ENCODE measurements at places on chromosomes 2 and 18.

DNA sequence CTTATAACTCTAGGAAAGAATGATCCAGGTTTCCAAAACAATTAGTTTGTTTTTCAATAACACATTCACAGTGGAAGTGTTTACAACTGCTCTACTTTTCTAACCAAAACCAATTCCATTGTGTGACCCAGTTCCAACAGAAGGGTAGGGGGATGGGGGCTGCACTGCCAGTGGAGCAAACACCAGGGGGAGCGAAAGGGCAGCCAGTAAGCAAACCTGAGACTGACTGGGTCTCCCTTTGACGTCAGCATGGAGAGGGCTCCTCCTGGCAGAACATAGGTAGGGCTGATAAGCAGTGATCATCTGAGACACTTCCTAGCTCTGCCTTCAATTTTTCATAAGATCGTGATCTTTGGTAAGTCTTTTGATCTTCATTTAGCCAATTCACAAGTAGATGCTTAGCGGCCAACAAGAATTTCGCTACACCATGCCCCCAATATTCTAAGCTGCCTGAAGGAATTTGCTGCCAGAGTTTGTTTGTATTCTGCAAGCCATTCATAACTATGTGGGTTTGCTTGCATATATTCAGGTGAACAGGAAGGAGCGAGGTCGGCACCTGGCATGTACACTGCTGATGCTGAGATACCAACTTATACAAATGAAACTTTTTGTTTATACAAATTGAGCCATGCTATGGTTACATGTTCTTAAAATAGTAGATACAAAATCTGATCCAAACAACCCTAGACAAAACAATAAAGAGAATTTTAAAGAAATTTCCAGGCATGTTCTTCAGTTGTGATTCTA is 45.9 kb downstream of the ST6GAL2 start:
- DNase-seq, result peak; percentile 57

- DNase-seq, result no peak
Observed at GRCh38 chr2:106892048-106892447, 6.1 kb upstream of the ST6GAL2 start.

- DNase-seq, result no peak
Observed at GRCh38 chr2:74385396-74385795, 5.3 kb upstream of the DCTN1 start.

DNA sequence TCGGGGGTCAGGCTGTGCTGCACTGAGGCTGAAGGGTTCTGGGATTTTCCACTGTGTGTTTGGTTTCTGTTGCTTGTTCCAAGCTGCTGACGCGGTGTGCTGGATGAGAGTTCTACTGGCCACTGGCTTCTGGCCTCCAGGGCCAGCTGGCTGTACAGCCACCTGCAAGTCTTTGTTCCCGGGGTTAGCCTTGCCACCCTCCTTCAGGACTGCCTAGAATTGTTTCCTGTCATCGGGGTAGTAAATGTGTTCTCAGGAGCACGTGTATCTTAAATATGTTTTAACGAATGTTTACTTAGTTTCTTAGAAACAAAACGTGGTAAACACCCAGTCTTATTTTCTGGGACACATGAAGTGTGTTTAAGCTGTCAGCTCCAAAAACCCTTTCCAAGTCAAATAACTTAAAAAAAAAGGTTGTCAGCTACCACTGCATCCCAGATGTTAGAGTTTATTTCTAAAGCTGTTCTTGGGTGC is 231.2 kb downstream of the AGAP1 start:
- no peak for DNase-seq

DNA sequence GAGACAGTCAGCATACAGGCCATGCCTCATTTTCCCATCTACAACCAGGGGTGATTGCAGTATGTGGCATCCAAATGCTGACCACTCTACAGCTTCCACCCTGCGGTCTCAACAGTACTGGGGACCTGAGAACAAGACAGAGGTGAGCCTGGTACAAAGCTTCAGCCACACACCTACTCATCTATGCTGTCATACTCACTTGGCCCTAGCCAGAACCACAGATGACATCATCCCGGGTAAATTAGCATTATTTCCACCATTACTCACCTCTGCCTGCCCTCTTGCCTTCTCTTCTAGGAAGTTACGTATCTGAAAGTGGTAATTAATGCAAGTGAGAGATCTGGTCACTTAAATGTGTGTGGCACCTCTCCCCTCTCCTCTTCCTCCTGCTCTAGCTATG is 208.2 kb upstream of the ARL4C start:
- DNase-seq, result no peak

DNA sequence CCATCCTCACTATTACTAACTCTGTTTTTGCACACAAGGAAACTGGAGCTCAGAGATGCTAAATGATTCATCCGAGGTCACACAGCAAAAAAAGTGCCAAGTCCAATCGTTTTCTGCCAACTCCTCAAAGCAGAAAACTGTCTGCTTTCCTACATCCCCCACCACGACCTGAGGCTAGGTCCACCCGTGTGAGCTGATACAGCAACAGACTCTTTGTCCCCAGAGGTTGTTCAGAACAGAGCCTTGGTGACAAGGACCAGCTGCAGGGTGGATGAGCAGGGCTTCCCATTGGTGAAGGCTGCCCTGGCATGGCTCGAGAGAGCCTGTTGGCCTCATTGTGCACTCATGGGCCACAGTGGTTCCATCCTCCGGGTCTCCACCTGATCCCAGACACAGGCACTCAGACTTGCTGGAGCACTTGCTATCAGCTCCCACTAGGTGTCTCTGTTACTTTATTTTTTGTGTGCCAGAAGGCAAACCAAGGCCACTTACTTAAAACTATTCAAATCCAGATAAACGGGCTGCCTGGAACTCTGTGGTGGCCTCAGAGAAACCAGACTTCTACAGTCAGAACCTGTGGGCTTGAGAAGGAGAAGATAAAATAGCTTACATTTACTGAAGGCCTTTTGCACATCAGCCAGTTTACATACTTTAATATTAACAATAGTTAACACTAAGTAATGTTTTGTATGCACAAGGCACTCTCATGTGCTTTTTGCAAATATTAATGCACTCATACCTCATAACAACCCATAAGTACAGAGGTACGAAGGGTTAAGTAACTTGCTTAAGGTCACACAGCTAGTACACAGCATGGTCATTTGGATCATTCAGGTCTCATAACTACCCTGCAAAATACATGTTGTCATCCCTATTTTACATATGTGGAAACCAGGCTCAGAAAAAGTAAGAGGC is 62.9 kb upstream of the CTIF start:
- DNase-seq, result peak; percentile 55

GRCh38 chr2:113088213-113088992 is 20.6 kb downstream of the IL1F10 start:
- no peak for DNase-seq

- DNase-seq, result no peak
Observed at GRCh38 chr18:36183033-36183432, 4.3 kb upstream of the MOCOS start.

- DNase-seq, result no peak
Observed at GRCh38 chr2:46299365-46300263, 2.4 kb downstream of the EPAS1 start.

- no peak for DNase-seq
Observed at GRCh38 chr2:109679626-109680025, 65.5 kb downstream of the SOWAHC start.

DNA sequence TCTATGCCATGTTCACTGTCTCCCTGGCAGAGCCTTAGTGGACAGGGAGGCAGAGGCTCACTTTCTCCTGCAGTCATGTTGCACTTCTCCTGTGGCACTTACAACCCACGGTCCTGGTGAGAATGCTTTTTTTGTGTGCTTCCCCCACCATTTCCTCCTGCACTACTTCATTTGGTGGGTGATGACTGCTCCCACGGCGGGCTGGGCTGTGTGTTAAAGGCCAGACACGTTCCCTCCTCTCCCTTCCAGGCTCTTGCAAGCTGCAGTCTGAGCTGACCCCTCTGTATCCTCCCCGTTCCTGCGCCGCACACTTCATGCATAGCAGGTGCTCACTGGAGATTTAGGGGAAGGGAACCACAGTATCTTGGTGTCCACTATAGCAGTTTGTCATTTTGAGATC is 170.5 kb downstream of the CELF4 start:
- no peak for DNase-seq

- no peak for DNase-seq
Observed at GRCh38 chr2:74530239-74531187, 780 bp downstream of the HTRA2 start.

GRCh38 chr2:105595536-105595935 is 149.2 kb upstream of the NCK2 start:
- no peak for DNase-seq

DNA sequence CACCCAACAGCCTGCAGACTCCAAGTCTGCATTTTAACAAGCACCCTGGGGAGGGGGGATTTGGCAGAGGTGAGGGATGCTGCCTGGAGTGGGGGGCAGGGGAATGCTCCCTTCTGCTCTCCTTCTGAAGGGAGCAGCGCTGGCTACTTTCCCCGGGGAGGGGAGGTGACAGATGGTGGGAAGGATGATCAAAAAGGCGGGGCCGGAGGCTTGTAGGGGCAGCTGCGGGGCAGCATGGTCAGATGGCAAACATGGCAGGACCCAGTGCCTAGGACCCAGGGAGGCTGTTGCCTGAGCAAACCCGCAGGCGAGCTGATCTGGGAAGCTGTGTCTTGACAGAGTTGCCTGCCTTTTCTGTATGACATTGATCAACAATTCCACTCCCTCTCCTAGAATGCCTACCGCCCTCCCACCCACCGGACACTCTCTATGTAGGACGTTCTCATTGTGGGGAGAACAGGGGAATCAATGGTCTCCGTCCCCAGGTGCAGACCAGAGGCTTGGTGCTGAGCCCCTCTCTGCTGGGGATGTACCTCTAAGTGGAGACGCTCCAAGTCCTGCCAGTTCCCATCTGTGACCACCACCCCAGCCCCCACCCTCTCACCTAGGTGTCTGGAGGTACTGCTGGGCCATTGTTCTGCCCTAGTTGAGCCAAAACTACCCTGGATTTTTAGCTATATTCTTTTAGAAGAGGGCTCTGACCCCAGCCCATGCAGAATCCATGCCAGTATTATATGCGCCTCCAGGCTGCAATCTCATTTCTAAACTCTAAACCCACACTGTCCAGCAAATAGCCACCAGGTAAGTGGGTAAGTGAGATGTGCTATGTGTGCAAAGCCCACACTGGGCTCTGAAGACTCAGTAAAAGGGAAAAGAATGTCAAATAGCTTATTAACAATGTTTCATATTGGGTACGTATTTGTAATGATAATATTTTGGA is 89.7 kb upstream of the SEC11C start:
- peak; percentile 77 for DNase-seq

GRCh38 chr18:59696311-59697235 is 650 bp downstream of the CCBE1 start:
- DNase-seq, result no peak

- DNase-seq, result no peak
Observed at GRCh38 chr2:80323610-80324009, 19.1 kb upstream of the LRRTM1 start.

DNA sequence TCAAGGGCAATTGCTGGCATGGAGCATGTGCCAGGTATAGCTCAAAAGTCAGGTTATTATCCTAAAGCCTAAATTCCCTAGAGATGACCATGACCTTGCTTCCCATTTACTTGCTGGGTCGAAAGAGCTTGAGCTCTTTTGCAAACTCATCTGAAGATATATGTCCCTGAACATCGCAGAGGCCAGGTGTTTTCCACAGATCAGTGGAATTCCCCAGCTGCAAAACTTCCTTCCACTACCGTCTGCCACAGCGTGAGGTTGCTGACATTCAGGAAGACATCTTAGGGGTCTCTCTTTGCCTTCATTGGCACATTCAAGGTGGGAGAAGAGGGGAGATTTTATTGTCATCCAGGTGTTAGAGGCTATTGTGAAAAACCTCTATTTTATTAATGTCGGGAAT is 171.0 kb downstream of the MIB1 start:
- no peak for DNase-seq

DNA sequence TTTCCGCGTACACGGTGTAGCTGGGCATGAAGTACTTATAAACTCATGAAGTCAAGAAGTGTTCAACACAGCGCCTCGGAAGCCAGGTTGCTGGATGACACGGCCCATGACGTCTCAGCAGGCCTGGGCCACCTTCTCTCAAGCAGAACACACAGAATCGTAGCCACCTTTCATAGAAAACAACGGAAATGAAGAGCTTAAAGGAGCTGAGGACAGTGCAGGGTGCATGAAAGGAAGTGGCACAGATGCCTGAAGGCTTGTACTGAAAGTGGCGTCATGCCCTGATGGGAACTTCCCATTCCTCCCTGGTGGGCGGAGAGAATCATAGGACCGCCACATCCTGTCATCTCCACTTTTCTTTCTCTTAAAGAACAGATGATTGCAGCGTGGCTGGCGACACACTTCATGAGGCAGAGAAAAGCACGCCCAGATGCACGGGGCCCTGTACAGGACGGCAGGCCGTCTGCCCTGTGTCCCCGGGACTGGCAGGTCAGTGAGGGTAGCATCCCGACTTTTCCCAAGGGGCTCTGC is 31.1 kb downstream of the HDAC4 start:
- no peak for DNase-seq

GRCh38 chr18:6781796-6782195 is 52.3 kb downstream of the ARHGAP28 start:
- no peak for DNase-seq

- no peak for DNase-seq
Observed at GRCh38 chr2:79191081-79191480, 31.5 kb upstream of the REG3A start.

DNA sequence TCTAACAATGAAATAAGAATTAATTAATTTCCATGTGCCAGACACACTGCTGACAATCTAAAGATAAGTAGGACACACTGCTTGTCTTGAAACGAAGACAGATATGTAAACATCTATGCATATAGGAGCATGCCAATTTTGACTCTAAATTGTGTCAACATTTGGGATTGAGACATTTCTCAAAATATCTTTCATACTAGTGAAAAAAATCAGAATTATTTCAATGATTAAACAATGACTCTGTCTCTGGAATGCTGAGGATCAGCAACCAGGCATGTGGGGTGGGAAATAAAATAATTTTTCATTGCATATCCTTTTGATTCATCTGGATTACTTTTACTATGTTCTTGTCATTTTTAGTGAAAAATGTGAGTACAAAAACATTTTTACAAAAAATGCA is 262.6 kb upstream of the SYT4 start:
- no peak for DNase-seq

- DNase-seq, result no peak
Observed at GRCh38 chr18:28115149-28115550, 61.8 kb downstream of the CDH2 start.

DNA sequence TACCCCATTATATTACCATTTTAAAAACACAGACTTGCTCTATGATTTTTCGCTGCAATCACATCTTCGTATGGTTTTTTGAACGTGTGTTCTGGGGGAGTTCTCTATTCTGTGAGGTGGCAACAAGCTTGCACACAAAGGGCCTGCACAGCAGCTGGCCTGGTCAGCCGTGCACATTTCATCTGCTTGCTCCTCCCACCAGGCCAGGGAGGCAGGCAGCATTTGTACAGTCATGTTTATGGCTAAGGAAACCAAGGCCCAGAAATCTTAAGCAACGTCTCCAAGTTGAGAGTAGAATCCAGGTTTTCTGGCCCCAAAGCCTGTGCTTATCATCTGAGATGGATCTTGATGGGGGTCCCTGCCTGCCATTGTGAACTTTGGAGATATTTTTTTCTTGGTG is 106.4 kb upstream of the SMIM21 start:
- no peak for DNase-seq

DNA sequence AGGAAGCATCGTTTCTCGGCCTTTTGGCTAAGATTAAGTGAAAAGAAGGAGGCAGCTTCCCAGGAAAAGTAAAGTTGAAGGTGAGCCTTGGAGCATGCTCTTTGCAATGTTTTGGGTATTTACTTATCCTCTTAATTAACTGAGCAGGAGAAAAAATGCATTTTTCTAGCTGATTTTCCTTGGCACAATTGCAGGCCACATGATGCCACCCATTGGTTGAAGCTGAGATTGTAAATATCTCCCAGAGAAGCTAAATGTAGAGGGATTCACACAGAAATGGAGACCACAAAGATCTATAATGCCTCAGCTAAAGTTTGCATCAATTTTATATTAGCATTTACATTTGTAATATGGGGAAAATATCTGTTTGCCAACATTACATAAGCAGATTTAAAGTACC is 294.1 kb downstream of the KCNS3 start:
- DNase-seq, result peak; percentile 27
